Ovary (tissue), 10 donors: ENCODE measurements at places on chromosomes 11 and 22. TPM values are rescaled to one million over a fixed set of nuclear protein-coding genes. Genes with fewer than 3 reads are reported as not detected.
A peak's percentile ranks its signal among the peaks of the same experiment; 100 is the strongest.

KCNJ11 gene
- not detected for total RNA-seq

CFAP68 gene
- 17.5 TPM for total RNA-seq

TSPAN32 gene
- total RNA-seq: not detected

PATE4 gene
- total RNA-seq: not detected

CCDC87 gene
- 0.47 TPM for total RNA-seq

OPCML gene
- total RNA-seq: not detected

MS4A7 gene
- 20.5 TPM for total RNA-seq

- DNase-seq: no peak
Measured at GRCh38 chr11:78338138-78338537, 79.5 kb downstream of the GAB2 start.

DNA sequence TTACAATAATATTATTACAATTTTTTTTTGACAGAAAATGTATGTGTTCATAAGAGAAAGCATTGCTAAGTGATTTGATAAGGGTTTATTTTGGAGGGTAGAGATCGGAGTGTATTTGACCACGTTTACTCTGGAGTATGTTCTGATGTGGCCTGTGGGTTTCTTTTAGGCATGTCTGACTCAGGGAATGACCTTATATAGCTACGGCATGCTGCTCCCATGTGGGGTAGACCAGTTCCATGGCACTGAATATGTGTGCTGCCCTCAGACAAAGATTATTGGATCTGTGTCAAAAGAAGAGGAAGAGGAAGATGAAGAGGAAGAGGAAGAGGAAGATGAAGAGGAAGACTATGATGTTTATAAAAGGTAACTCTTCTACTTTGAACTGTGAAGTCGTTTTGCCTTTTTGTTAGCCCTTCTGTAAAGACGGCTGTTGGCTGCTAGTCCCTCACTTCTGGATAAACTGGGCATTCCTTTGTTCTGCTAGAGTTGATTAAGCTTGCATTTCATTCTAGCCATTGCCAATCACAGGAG, 38.1 kb upstream of the ST14 start:
- no peak for DNase-seq

DNA sequence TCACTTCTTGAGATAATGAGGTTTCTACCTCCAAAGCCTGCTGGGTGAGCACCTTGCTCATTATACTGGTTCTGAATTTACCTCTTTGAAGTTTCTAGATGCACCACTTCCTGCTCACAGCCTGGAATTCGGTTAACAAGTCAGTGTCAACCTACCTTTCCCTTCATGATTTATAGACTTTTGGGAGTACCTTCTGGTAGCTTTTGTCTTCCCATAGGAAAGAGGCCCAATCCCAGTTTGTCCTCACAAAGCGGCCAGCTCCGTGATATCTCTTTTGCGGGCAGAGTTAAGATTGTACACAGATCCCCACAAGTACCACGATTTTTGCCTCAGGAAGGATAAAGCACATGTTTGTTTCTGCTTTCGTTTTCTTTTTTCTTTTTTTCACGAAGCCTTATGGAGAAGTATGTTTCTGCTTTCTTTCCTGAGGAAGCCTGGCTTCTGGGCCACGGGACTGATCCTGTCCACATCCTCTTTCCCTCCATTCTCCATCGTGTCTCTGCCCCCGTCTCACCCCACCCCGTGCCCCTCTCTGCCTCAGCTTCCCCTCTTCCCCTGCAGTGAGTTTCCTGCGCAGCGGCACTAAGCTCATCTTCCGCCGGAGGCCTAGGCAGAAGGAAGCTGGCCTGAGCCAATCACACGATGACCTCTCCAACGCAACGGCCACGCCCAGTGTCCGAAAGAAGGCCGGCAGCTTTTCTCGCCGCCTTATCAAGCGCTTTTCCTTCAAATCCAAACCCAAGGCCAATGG, 5.7 kb upstream of the HINFP start:
- no peak for DNase-seq

DNA sequence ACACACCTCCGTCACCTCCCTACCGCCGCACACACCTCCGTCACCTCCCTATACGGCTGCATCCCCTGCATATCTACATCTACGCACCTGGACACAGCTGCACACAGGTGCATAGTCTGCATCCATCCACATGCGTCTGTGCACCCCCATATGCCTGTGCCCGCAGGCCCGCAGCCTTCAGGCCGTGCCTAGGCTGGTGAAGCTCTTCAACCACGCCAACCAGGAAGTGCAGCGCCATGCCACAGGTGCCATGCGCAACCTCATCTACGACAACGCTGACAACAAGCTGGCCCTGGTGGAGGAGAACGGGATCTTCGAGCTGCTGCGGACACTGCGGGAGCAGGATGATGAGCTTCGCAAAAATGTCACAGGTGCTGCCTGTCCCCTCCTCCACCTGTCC, 4.8 kb downstream of the PKP3 start:
- DNase-seq: peak; percentile 16

GRCh38 chr22:46471901-46472721, 65.3 kb downstream of the CELSR1 start:
- no peak for DNase-seq

DNA sequence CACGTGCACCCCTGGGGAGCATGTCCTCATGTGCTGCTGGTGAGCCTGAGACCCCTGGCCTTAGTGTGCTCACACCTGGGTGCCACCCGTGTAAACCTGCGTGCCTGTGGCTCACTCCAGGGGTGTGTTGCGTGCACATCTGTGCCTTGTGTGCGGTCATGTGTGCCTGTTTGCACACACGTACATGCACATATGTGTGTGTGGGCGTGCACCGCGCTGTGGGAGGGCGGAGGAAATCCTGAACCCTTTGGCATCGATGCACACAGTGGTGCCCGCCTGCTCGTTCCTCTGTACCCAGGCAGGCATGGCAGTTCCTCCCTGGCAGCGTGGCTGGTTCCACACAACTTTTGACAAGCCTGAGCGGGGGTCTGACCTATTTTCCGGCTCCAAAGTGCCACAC, 1181.9 kb downstream of the BRD1 start:
- DNase-seq: no peak

DNA sequence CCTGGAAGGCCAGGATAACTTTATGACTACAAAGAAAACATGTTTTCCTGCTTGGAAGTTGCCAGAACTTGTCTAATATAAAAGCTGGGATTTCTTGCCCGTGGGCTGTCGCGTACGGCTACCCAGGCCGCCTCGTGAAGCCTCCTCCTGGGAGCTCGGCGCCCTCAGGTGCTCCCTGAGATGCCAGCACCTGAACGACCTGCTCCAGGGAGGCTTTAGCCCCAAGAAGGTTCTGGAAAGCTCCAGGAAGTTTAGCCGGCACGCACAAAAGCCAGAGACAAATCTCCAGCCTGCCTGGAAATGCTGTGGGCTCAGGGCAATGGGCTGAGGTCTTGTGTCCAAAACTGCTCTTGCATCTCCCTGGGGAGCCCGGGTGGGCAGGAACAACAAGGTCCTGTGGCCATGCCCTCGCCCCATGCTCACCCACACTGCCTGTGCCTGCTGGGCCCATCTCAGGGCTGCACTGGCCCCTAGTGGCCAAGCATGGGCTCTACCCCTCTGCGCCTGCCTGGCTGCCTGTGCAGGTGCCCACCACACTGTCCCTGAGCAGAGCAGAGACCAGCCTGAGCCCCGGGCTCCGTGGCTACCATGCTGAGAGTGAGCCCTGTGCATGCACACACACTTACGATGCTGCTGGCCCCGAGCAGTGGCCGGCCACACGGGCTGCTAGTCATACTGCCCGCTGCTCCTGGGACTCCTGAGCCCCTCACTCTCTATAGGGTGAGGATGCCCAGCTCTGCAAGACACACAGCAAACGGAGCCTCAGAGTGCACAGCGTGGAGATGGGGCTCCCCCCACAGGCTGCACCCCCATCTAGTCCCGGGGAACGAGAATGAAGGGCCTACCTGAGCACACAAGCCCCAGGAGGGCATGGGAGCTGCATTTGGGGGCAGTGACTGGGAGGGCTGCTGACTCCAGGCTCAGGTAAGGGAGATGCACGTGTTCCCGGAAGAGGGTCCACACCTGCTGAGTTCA, 4.9 kb upstream of the CELSR1 start:
- DNase-seq: peak; percentile 57

DNA sequence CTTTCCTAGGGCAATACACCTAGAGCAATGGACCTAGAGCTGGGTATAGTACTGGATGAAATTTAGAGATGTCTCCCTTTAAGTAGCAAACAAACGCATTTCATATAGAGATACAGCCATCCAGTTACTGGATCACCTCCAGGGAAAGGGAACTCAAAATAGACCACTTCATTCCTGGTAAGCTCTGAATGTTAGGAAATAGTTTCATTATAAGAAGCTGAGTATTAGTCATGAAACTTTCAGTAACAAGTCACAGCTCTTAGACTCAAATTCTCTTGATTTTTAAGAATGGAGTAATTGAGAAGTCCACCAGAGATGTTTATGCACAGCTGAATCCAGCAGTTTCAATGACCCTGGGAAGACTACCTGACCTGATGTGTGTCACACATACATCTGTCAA, 221.9 kb downstream of the FAM76B start:
- DNase-seq: no peak

DNA sequence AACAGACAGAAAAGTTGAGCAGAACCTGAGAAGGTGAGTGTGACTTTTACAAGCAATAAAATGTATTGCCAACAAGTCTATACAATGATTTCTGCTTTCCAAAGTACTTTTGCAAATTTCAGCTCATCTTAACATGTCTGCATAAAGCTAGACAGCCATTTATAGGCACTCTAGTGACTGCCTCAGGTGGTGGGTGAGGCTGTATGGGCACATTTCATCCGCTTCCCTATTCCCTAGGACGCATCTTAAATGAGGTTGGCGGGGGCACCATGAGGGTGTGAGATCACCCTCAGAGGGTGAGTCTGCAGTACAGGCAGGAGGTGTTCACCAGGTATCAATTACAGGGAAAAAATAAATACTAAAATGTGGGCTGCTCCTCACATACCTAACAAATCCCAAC, 110.1 kb downstream of the ETS1 start:
- DNase-seq: no peak

GRCh38 chr11:132062031-132062430, 691.6 kb downstream of the NTM start:
- DNase-seq: no peak

DNA sequence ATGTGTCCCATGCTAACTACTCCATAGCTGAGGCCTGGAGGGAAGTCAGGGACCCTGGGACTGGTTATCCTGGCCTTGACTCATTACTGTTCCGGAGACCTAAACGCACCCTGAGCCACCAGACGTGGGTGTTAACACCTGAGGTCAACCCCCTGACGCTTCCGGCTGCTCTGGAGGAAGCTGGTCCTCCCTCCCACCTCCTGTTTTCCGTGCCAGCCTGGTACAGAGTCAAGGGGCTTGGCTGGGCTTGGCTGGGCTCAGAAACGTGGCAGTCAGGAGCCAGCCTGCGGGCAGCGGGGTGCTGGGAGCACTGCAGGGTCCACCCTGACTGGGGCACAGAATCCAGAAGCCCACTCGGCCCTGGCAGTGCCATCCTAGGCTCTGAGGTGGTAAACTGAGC, 2.6 kb downstream of the TMPRSS4 start:
- no peak for DNase-seq

DNA sequence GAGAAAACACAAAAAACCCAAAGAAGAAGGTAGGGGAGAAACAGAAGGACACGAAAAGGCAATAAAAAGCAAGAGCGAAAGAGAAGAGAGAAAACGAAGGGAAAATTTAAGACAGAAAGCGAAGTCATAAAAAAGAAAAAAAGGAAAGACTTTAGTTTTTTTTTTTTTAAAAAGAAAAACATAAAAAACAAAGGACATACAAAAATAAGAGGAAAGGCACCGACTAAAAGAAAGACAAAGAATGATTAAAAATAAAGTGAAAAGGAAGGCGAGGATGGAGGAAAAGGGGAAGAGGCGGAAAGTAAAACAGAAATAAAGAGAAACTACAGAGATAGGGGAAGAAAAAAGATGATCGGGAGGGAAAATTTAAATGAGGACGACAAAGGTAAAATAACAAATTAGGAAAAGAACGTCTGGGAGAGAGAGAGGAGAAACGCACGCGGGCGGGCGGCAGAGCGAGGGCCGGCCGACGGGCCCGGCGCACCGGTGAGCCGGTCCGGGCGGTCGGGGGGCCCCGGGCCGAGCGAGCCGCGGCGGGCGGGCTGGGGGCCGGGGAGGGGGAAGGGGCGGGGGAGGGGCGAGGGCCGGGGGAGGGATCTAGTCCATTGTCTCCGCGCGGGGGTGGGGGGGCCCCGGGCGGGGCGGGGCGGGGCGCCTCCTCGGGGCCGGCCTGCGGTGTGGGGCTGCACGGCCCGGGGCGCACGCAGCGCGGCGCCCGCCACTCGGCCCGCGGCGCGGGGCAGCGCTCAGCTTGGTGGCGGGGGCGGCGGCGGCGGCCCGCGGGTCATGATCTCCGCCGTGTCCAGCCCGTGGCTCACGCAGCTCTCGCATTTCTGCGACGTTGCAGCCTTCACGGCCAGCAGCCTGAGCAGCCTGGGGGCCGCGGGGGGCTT, at the start of gene TBX1:
TBX1 (plus strand) TSS at position 721 of the 893 bp plus-strand sequence; CDS start at position 787, 66 bp downstream.
- no peak for DNase-seq
